ENCODE measurements at places on chromosomes 4 and X.

GRCh38 chrX:110000847-110001713 is 1.8 kb upstream of the TMEM164 start:
- DNase-seq = no peak

- DNase-seq = no peak
Measured at GRCh38 chrX:149618871-149619270, 12.7 kb downstream of the TMEM185A start.

- no peak for DNase-seq
Measured at GRCh38 chrX:8242431-8243020, 71.5 kb upstream of the VCX2 start.

GRCh38 chr4:70927502-70928137 is 25.5 kb downstream of the MOB1B start:
- no peak for DNase-seq

DNA sequence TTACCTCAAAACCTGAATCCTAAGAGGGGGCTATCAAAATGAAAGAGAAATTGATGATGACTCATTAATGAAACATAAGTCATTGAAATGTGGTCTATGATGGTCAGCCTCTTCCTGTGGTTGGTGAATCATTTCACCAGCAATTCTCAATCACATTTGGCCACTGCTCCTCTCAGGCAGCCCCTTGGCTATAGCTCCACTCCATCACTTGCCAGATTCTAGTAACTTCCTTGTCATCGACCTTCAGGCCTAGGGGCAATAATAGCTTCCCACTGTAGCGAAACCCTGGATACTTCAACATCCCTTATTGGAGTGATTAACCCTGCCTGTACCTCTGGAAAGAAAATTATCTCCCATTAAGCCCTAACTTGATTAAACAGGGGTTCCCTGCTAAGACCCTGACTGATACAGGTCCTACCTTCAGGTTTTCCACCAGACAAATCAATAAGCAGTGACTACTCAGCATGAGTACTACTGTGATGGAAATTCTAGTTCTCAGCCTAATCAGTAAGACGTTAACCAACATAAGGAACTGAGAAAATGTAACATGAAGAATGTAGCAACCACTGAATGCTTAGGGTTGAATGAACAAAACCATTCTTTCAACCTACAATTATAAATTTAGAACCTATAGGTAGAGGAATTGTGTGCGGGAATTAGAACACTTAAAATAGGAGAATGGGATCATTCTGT is 30.4 kb downstream of the ADH7 start:
- peak; percentile 28 for DNase-seq

DNA sequence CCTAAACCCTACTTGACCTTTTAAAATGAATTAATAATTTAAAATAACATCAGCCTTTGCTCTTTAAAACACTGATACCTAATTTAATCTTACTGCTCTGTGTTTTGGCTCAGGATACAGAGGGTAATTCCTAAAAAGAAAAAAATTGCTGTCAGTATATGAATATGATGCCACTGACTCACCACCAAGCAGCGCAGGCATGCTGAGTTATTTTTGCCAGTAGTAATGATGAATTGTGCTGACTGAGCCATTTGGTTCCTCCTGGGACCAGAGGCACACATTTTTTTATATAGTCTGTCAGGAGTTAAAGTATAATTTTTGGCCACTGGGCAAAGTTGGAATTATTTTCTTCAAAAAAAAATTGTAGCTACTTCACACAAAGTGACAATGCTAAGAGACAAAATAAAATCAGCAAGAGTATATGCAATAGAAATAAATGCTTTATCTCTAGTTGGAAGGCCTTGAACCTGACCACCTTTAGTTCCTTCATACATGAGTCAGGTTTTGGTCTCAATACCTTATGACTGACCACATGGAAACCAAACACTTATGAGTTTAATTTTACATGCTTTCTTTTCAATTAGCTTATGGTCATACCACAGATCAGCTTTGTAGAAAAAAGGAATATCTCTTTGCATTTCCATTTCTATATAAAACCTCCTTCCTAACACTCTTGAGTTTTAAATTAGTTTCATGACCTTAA is 115.1 kb downstream of the PPP3CA start:
- DNase-seq = no peak

DNA sequence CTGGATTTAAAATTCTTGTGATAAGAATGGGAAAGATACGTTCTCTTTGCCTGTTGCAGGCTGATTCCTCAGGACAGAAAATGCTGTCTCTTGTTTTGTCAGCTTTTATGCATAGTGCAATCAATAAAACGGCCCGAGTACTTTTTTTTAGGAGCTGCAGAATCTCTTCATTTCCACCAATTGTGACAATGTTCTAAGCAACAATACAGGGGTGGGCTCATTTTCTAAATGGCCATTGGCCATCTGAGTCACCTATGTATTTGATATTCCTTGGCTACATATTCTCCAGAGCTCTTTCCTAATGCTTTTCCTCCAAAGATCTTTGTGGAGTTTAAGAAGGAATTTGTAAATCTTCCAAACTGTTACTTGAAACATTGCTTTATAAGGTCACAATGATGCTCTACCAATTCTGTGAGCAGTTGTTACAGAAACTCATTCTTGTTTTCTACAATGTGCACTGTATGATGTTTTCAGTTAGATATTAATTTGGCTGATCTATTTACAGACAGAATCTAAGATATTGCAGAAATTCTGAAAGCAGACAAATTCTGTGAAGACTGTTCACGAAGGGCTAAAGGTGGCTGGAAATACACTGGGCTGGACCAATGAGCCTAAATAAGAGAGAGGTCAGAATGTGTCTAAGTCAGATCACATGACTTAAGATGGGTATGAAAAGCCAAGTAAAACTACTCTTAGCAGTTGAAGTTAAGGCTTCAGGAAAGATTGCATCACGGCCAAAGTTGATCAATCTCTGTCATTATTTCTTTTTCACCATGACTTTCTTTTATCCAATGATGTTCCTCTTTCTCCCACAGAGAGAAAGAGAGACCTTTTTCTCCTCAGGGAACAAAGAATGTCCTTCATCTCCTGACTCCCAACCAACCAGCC is 33.4 kb downstream of the TAPT1 start:
- no peak for DNase-seq

- no peak for DNase-seq
Measured at GRCh38 chr4:167100120-167100519, 134.2 kb downstream of the SPOCK3 start.

- no peak for DNase-seq
Measured at GRCh38 chr4:33067221-33067620, 2347.1 kb downstream of the PCDH7 start.

DNA sequence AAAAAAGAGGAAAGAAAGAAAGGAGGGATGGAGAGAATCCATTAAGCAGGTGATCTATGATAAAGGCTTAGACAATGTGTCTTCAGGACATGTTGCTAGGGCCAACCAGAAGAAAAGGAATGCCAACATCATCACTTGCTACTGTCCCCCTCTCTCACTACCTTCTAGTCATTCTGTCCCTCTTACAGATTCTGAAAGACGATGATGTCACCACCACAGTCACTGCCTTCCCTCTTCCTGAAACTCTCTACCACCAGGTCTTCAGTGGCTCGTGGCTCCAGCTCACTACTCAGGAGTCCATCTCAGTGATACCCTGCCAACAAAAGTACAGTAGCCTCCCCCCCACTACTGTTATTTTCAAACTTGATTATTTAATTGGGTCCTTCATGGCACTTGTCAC is 64.0 kb downstream of the KCNIP4 start:
- DNase-seq = no peak

DNA sequence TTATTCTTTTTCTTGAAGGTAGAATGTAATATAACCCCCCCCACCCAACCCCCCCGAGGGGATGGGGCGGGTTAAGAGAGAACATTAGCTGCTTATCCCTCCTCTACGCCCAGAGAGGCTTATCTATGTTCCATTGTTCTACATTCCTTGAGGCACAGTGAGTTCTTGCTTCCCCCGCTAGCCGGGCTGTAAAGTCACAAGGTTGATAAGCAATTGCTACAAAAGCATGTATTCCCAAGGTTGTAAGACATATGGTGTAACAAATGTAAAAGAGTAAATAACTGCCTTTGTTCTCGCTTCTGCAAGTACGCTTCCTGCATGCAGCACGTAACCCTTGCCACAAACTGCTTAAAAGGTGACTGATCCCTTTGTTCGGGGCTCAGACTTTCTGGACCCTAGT is 8.2 kb downstream of the DCAF8L2 start:
- DNase-seq = no peak

DNA sequence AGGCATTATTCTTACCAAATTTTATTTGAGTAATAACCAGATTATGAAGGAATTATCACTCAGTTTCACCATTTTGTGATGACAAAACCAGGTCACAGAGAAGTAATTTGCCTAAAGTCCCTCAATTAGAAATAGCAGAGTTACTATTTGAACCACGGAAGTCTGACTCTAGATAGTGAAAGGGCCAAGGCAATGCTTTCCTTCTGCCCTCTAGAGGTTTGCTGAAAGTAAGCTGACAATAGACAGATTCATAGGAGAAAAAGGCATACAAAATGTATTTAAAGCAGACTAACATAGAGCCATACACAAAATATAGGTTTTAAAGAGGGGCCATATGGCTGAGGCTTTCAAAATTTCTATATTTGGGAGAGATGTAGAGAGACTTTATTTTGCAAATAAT is 43.1 kb downstream of the CXXC4 start:
- peak; percentile 4 for DNase-seq

- DNase-seq = peak; percentile 46
Measured at GRCh38 chrX:123976706-123977316, 15.3 kb downstream of the STAG2 start.

DNA sequence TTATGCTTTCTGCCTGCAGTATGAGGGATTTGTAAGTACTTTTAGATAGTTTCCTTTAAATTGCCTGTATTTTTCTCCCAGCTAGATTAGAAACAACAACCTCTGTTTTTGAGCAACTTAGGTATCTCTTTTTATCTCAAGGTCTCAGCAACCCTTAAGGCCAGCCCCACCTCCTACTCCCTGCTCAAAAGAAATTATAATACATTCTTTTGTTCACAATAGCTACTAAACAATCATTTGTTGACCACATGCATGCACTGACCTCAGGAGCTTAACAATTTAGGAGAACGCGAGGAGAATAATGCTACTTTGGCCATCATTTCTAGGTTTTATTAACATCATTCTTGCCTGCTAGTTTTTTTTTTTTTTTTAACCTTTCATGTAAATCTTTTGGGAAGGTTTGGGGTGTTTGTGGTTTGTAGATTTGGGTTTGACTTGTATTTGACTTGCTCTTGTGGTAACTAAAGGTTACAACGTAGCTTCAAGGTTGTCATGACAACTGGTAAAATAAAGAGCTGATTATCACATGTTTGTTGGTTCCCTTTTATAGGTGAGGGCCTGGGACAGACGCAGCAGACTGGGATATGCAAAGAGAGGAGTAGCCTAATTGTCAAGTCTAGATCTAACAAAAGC is 145.4 kb upstream of the PLAC1 start:
- DNase-seq = peak; percentile 52

- DNase-seq = no peak
Measured at GRCh38 chr4:165031436-165032211, at the start of gene TRIM60. TSS of gene TRIM60 (plus strand) at chr4:165031999. CDS start at chr4:165040073, 8,074 bp downstream.

DNA sequence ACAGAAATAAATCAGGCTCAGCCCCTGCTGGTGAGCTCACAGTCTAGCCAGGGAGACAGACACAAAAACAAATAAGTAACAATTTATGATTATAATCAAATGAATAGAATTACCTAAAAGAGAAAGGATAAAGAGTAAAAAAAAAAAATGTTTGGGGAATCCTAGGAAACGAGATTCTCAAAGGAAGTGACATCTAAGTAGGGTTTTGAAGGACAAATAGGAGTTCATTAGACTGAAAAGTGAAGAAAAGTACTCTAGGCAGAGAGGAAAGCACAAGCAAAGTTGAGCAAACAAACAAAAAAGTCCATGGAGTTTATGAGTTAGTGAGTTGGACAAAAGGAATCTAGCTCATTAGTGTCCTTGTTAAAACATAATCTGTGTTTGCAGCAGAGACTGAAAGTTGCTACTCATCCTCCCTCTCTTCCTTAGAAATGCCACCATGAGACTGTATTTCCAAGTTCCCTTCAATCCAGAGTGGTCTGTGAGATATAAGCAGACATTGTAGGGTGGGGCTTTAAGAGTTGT is 145.6 kb downstream of the SPATA18 start:
- DNase-seq = no peak

DNA sequence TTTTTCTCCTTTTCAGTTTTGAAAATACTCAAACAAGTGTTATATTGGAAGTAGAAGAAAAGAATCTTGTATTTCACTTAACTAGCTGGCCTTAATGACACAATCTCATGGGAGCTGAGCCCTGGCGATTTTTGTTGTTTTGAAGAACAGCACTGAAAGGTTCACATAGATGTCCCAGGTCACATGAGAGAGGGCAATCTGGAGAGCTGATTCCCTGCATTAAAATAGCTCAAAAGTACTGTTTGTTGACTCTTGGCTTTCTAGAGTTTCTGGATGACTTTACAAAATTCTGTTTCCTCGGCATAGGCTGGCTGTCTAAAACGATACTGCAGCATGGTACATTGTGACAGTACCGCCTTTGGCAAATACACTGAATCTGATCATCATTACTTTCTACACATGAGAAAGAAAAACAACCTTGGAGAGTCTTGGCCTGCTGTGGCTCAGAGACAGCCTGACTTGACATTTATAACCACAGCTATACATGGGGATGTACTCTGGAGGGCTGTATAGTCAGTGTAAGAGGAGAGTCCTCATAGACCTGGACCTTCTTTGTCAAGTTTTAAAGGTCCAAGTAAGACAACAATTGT is 119.8 kb upstream of the PDLIM3 start:
- DNase-seq = no peak

- no peak for DNase-seq
Measured at GRCh38 chr4:181684310-181684709, 558.9 kb upstream of the TENM3 start.

DNA sequence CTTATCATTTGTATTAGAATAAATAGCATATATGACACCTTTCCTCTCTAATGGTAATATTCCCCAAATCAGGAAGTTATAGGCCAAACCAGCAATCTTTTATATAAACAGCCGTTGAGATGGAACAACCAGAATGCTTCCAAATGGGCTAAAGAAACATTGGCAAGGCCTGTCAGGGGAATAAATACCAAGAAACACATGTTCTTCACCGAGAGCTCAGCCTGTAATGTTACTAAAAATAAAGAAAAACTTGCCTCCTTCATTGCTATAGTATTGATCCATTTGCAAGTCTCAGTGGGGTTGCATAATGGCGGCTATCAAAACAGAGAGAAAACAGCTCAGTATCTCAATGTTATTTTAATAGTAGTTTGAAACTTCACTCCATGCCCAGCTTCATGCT is 104.9 kb downstream of the FAM13A start:
- no peak for DNase-seq

DNA sequence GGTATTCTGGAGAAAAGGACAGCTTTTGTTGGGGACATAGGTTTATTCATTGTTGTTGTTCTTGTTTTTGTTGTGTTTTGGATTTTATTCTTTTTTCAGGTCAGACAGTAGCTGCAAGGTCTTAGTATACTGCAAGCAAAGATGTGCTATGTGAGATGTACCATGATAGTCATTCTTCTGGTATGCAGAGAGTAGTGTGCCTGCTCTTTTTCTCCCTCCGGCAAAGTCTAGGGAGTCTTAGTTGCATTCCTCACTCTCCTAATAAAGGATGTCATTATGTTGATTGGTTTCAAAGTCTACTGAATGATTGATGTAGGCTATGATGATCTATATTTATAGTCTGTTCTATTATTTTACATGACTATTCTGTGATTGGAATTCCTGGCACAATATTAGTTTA is 119.9 kb upstream of the POF1B start:
- no peak for DNase-seq
